Stimulated activated CD4-positive, alpha-beta T cell treated with anti-CD3 and anti-CD28 coated beads, Interleukin-1b, Interleukin-23, amount 100 ng/mL, for 4 hours (primary cell): ENCODE measurements at places on chromosomes 3 and 15.

DNA sequence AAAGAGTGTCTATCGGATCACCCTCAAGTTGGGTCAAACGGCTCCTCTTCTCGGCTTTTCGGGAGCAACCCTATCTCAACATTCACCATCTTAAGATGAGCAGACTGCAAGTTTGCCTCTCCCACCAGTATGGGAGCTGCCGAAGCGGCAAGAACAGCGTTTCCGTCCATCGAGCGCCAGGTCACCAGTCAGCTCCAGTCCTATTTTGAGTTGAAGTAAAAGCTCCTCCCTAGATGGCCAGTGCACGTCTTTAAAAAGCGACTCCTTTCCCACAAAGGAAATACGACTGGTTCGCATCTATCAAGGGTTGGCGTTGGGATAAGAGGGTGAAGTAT, 369 bp upstream of the U2SURP start:
- no peak for DNase-seq

- peak; percentile 36 for DNase-seq
These were observed 817 bp downstream of the USP3 start for GRCh38 chr15:63504979-63505841.

DNA sequence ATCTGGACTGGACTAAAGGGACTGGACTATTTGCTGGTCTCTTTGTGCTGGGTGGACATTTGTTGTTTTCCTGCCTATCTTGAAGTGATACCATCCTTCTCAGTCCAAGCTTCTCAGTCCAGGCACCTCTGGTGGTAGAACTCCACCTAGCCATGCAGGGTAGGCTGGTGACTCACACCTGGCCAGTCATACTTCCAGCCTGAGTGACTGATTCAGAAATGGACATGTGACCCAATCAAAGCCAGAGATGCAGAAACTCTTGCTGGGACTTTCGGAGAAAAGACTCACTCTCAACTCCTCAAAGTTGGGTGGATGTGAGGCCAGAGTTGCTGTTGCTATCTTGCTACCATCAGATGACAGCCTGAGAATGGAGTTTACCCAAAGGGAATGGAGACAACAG, 5.6 kb upstream of the ASB14 start:
- DNase-seq, result no peak

- DNase-seq, result no peak
These were observed 145.0 kb downstream of the MYLK start for GRCh38 chr3:123739106-123739505.

GRCh38 chr3:64460141-64460730, 227.6 kb downstream of the ADAMTS9 start:
- DNase-seq, result no peak

- DNase-seq, result no peak
These were observed 34.2 kb downstream of the BCL2L10 start for GRCh38 chr15:52078197-52078875.
